PC-9 (cell line): ENCODE measurements at places on chromosomes 1 and 21. TPM values are rescaled to one million over a fixed set of nuclear protein-coding genes. Genes with fewer than 3 reads are reported as not detected.

GRCh38 chr1:219239518-219239917 lies 65.8 kb downstream of the LYPLAL1 start:
- no peak for DNase-seq

FNDC5 gene
- not detected in 2 replicates for total RNA-seq

- DNase-seq, result no peak
These were observed 49.3 kb upstream of the JUN start for GRCh38 chr1:58833166-58833565.

ARHGEF16 gene
- total RNA-seq, result 25.1 and 29.1 TPM in 2 replicates

- DNase-seq, result no peak
These were observed 2.3 kb downstream of the ADGRB2 start for GRCh38 chr1:31761883-31762282.

DNA sequence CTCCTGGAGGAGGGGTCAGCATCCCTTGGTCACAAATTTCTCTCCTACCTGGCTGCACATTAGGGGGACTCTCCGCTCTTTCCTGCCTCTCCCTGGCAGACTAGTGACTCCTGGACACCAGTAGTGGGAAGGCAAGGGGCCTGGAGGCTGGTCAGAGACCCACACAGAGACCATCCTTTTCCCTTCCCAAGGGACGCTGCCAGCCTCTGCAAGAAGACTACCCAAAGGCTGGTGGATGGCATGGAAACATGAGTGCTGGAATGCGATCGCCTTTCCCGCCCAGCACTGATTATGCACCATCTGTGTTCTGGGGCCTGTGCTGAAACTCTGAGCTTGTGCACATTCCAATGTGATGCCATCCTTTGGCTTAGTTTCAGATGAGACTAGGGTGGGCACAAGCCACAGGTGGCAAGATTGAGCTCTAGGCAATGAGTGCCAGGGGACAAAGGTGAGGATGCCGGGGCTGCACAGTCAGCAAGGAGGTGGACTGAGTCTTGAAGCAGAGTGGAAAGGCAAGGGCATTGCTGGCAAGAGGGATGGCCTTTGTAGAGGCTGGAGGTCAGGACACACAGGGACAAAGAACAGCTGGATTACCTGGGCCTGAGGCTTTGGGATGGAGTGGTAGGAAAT lies 12.6 kb upstream of the EPS8L3 start:
- no peak for DNase-seq

- DNase-seq, result no peak
These were observed 257.8 kb downstream of the NPHP4 start for GRCh38 chr1:5734414-5734813.

OR2T2 gene
- total RNA-seq, result not detected in 2 replicates

GRCh38 chr1:222924136-222924706 lies 109.4 kb downstream of the DISP1 start:
- DNase-seq, result no peak

DNA sequence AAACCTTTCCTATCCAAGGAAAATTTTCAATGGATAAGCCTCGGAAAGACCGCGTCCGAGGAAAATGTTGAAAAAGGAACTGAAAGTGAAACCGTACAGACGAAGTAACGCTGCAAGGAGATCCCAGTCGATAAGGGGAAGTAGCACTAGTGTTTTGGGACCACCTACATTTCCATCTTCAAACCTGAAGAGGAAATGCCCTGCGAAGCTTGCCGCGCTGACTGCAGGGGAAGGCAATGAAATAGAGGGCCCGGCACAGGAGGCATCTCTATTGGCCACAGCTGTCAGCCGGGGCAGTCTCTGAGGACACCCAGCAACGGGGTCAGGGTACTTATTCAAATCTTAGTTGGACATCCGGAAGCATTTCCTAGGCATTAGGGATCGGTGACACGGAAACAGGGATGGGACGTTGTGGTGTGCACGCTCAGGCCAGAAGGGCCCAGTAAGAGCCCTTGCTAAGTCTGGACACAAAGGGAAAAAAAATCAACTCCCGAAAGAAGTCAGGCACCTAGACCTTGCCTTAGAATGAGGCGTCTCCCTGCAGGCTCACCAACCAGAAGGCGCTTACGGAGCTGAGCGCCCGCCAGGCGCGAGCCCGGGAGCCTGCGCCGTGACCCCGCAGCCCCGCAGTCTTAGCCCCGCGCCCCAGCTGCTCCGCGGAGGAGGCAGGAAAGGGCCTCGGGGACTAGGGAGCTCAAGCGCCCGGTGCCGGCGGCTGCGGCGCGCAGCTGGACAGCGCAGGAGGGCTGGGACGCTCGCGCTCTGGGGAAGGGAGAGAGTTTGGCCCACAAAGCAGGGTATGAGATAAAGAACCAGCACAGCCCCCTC lies 655 bp downstream of the USF1 start:
- DNase-seq, result peak; percentile 50

GRCh38 chr1:234722904-234723720 lies 113.1 kb upstream of the IRF2BP2 start:
- DNase-seq, result no peak

GRCh38 chr1:61337981-61338848 lies 255.9 kb downstream of the NFIA start:
- DNase-seq, result peak; percentile 92

HSD3B2 gene
- not detected in 2 replicates for total RNA-seq

OLFML2B gene
- total RNA-seq, result 0.50 TPM in 1 of 2 replicates, not detected in the other

PRPF38B gene
- 38.0 and 48.9 TPM in 2 replicates for total RNA-seq

GRCh38 chr1:208496467-208497371 lies 252.5 kb upstream of the PLXNA2 start:
- DNase-seq, result no peak

DNA sequence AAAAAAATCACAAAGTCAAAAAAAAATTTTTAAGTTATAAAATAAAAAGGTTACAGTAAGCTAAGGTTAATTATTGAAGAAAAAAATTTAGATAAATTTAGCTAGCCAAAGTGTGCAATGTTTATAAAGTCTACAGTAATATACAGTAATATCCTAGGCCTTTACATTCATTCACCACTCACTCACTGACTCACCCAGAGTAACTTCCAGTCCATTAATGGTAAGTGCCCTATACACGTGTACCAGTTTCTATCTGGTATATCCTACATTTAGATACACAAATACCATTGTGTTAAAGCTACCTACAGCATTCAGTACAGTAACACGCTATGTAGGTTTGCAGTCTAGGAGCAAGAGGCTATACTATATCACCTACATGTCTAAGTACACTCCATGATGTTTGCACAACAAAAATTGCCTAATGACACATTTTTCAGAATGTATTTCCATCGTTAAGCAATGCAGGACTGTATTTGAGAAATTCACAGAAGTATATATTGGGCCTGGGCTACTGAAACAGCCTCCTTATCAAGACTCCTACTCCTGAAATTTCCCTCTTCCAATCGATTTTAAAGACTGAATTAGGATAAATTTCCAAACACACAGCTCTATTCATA lies 155.1 kb downstream of the COP1 start:
- no peak for DNase-seq

GCSAML gene
- not detected in 2 replicates for total RNA-seq

- no peak for DNase-seq
These were observed 9.8 kb downstream of the ARL8A start for GRCh38 chr1:202134645-202135172.

GRCh38 chr1:94490556-94490955 lies 51.0 kb downstream of the F3 start:
- no peak for DNase-seq

GRCh38 chr1:56566994-56567393 lies 12.4 kb downstream of the PLPP3 start:
- no peak for DNase-seq

GRCh38 chr1:186418503-186418902 lies 42.4 kb downstream of the PDC start:
- DNase-seq, result no peak

DNA sequence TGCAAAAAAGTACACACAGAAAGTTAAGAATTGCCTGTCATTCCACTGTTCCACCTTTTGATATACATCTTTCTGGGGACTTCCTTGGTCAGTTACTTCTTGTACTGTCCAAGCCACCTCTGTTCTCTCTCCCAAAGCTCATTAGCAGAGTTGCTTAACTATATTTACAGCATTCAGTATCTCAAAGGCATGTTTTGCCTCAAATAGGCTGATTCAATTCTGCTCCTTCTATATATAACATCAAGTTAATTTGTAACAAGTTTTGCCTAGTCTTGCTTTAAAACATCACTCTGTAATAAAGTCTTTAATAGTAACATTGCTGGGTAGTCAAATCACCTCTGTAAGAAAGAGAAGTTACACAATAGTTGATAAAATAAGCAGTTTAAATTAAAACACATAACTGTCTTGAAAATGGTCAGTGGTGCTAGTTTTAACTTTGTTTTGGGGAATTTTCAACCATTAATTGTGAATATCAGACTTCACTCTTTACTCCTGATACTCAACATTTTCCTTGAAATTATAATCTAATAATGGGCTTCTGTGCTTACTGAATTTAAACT lies 35.7 kb downstream of the EDARADD start:
- DNase-seq, result no peak

DNA sequence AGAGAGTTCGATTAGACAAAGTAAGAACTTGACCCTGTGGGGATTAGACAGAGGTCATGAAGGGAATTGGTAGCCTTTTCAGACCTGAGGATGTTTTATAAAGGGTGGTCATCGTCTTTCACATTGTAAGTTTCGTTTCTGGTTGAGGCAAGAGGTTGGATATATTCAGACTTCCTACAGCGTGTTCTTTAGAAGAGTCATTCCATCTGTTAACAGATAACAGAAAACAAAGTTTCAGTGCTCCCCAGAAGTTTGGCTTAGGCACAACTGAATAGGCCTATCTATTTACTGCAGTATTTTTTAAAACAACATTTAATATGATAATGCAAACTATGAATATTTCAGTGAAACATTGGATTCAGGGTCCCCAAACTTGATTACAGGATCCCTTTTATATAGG lies 17.1 kb upstream of the IVNS1ABP start:
- no peak for DNase-seq

C1orf141 gene
- not detected in 2 replicates for total RNA-seq

DNA sequence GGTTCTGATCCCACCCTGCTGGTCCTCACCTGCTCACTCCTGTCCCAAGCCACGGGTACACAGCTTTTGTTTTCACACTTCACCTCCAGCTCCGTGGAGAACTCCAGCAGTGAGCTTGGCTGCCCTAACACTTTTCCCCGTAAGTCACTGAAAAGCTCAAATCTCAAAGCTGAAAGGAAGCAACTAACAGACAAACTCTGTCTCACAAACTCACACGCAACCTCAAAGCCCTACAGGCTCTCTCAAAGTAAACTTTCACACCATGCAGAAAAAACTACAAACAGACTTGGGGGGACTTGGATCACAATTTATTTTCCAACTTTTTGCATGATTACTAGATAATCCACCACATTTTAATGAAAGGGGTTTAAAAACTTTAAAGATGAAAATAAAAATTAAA lies 88.3 kb downstream of the AK5 start:
- no peak for DNase-seq

- no peak for DNase-seq
These were observed 144.3 kb downstream of the PLPPR5 start for GRCh38 chr1:98860329-98860728.

DNA sequence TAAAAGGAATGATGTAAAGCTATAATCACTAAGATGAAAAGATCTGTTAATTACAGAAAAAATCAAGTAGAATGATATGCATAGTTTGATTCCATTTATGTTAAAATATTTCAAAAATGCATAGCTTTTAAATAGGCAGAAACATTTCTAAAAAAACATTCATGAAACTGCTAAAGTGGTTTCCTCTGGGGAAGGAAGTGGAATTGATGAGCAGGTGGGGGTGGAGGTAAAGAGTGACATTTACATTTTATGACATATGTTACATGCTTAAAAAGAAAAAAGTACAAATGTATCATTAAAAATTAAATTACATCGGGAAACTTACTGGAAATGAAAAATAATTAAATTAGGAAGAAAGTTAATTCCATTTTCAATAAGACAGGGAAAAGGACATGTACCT lies 42.8 kb upstream of the JAK1 start:
- DNase-seq, result no peak

UQCRH gene
- 457 and 551 TPM in 2 replicates for total RNA-seq
